ENCODE measurements at places on chromosomes 16 and 17.

DNA sequence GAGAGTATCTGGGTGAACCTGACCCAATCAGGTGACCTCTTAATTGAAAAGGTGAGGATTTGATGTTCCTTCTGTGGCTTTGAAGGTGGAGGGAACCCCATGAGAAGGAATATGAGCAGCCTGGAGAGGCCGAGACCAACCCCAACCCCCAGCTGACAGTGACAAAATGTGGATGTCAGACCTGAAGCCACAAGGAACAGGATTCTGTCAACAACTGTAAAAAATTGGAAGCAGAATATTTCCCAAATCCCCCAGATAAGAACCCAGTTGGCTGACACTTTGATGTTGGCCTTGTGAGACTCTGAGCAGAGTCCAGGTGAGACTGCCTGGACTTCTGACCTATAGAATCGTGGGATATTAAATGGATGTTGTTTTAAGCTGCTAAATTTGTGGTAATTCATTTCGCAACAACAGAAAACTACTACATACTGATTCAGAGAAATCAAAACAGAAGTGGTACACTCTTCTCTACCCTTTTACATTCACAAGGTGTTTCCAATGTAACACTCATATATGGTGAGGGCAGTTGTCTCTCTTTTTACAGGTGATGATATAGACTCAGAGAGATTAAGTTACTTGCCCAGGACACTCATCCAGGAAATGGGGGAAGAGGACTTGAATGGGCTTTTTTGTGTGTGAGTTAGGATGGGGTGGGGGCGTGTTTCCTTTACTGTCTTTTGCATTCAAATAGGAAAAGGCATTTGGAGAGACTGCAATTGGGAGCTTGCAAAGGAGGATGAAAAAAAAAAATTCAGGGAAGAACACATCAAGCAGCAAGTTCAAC, 29.8 kb upstream of the SALL1 start:
- DNase-seq = no peak

DNA sequence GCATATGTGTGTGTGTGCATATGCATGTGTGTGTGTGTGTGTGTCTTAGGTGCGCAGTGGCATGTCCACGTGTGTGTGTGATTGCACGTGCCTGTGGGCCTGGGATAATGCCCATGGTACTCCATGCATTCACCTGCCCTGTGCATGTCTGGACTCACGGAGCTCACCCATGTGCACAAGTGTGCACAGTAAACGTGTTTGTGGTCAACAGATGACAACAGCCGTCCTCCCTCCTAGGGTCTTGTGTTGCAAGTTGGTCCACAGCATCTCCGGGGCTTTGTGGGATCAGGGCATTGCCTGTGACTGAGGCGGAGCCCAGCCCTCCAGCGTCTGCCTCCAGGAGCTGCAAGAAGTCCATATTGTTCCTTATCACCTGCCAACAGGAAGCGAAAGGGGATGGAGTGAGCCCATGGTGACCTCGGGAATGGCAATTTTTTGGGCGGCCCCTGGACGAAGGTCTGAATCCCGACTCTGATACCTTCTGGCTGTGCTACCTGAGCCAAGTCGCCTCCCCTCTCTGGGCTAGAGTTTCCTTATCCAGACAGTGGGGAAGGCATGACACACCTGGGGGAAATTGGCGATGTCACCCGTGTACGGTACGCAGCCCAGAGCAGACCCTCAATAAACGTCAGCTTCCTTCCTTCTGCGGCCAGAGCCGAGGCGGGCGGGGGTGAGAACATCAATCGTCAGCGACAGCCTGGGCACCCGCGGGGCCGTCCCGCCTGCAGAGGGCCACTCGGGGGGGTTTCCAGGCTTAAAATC, 47.6 kb downstream of the IL21R start:
- DNase-seq = peak; percentile 86

GRCh38 chr16:13437413-13437795, 482.6 kb upstream of the ERCC4 start:
- no peak for DNase-seq

- peak; percentile 87 for DNase-seq
Measured at GRCh38 chr17:31321481-31321880, at the start of gene EVI2A. EVI2A (minus strand) TSS chr17:31321622; CDS start chr17:31319013, 2,609 bp downstream.

DNA sequence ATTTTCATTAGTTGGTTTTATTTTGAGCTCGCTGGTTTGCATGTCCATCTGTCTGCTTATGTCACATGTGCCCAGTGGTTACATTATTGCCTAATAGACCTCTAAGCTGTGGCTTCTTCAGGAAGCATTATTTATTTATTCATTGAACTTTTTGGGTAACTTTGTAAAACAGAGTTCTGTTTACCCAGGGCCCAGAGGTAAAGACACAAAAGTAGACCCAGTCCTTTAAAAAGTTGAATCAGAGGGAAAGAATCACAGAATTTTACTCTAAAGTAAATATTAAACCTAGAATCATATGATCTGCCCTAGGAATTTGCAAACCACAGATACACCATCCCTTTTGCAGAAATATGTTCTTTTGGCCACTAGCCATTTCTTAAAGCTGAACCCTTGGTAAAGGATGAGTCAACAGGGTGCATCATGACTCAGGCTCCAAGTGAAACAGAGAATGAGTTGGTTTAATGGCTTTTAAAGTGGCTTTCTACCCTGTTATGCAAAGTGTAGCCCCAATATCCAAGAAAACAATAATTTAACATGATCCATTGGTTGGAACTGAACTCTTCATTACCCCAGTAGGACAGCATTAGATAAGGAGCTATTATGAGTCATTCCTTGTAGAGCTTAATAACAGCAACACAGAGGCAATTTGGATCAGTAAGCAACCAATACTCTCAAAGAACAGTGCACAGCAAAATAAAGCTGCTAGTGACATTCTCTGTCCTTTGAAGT, 236.3 kb downstream of the KCNJ2 start:
- no peak for DNase-seq

GRCh38 chr17:2237950-2238349, 65.6 kb downstream of the SMG6 start:
- DNase-seq = no peak

DNA sequence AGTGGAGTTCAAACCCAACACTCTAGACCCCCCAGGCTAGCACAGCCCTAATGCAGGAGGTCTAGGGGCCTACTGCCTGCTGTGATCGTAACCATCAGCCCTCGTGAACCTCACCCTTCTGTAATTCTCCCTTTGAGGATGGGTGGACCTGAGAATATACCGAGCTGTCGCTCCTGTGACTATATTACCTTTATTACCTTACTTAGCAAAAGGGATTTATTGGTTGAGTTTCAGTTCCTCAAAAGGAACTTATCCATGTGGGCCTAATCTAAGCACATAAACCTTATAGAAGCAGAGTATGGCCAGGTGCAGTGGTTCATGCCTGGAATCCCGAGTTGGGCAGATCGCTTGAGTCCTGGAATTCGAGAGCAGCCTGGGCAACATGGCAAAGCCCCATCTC, 19.2 kb upstream of the EMP2 start:
- DNase-seq = no peak

DNA sequence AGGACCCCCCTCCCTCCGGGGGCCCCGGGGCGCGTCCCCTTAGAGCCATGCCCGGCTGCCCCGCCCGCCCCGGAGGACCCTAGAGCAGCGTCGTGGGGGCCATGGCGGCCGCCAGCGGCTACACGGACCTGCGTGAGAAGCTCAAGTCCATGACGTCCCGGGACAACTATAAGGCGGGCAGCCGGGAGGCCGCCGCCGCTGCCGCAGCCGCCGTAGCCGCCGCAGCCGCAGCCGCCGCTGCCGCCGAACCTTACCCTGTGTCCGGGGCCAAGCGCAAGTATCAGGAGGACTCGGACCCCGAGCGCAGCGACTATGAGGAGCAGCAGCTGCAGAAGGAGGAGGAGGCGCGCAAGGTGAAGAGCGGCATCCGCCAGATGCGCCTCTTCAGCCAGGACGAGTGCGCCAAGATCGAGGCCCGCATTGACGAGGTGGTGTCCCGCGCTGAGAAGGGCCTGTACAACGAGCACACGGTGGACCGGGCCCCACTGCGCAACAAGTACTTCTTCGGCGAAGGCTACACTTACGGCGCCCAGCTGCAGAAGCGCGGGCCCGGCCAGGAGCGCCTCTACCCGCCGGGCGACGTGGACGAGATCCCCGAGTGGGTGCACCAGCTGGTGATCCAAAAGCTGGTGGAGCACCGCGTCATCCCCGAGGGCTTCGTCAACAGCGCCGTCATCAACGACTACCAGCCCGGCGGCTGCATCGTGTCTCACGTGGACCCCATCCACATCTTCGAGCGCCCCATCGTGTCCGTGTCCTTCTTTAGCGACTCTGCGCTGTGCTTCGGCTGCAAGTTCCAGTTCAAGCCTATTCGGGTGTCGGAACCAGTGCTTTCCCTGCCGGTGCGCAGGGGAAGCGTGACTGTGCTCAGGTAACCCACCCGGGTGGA, 759 bp downstream of the ALKBH5 start:
- DNase-seq = peak; percentile 72

DNA sequence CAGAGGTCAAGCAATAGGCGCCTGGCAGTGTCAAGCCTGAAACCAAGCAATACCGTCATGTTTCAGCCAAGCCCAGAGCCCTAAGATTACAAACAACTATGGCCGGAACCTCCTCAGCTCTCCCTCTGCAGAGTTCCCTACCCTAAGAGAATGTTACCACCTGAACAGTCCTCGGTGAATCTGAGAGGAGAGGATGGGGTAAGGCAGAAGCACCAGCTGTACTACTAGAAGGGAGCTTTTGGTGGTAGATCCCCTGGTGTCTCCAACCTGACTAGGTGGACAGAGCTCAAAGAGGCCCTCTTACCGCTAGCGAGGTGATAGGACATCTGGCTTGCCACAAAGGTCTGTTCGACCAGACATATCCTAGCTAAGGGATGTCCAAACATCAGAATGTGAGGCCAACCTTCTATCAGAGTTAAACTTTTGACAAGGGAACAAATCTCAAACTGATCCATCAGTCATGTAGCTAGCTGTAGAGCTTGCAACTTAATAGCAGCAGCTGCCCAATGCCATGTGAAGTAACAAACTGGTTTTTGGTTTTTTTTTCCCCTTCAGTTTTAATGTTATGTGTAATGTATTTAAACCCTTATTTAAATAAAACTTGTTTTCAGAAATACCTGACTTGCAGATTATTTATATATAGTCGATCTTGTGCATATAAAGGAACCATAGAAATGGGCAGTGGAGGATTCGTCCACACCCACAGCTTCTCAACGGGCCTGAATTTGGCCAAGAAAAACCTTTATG, 2.5 kb downstream of the EIF1 start:
- no peak for DNase-seq

DNA sequence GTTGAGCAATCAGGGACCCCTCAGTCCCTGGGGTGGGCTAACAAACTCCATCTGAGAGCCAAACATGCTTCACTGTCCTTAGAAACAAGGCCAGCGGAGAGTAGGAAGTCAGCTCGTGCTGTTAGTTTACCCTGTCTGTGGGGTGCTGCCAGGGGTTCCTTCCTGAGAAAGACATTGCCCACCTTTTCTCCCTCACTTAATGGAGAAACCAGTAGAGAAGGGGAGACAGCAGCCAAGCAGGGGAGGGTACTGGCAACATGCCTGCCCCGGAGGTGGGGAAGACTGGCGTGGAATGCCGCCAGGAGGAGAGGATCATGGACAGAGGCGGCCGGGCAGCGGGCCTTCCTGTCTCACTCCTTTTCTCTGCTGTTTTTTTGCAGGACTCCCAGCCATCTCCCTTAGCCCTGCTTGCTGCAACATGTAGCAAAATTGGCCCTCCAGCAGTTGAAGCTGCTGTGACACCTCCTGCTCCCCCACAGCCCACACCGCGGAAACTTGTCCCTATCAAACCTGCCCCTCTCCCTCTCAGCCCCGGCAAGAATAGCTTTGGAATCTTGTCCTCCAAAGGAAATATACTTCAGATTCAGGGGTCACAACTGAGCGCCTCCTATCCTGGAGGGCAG, 19.9 kb downstream of the SP2 start:
- DNase-seq = no peak

DNA sequence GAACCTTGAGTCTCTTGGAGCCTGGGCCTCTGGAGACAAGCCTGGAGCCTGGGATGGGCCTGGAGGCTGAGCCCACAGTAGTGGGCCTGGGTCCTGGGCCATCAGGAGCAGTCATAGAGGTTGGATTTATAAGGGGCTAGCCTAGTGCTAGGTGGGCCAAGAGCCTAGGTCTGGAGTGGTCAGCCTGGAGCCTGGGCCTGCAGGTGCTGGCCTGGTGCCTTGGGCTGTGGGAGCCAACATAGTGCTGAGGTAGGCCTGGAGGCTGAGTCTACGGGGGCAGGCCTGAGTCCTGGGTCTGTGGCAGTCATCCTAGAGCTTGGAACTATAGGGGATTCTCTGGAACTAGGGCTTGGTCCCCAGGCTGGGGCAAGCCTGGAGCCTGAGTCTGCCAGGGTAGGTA, 414.1 kb downstream of the XYLT1 start:
- no peak for DNase-seq
